Mesothelial cell of epicardium (in vitro differentiated cells): ENCODE measurements at places on chromosomes 13 and 19.

- DNase-seq, result no peak
These were observed 232.1 kb downstream of the DIAPH3 start for GRCh38 chr13:59931621-59932020.

GRCh38 chr13:20609145-20609544, 42.2 kb downstream of the IFT88 start:
- DNase-seq, result no peak

- no peak for DNase-seq
These were observed 46.8 kb downstream of the OXGR1 start for GRCh38 chr13:96947343-96947910.

DNA sequence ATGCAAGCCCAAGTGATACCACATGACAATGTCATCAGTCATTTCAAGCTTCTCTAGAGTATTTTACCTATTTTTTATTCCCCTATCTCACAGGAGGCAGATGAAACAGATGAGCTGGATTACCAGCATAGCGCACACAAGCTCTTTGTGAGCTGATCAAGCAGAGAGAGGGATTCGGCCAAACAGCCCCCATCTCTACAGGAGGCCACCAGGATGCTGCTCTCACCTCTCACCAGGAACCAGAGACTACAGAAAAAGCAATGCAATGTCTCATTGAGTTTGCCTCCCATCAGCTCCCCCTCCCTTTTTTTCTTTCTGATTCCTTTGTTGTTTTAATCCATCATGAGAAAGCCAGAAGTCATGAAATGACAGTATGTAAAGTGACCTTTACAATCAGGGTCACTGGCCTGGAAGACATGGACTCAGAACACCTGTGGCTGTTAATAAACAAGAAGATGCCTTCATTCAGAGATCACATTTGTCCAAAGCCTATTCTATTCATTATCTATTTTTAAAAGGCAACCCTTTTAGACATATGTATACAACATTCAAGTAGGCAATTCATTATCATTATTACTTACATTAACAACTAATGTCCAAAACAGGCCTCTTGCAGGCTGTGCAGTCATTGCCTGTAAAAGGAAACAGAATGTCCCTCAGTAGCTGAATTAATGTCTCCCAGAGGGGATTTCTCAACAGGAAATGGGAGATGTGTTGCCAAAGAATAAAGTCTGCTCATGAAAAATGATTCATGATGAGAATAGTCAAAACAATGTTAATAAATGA, 656.6 kb downstream of the TBC1D4 start:
- no peak for DNase-seq

DNA sequence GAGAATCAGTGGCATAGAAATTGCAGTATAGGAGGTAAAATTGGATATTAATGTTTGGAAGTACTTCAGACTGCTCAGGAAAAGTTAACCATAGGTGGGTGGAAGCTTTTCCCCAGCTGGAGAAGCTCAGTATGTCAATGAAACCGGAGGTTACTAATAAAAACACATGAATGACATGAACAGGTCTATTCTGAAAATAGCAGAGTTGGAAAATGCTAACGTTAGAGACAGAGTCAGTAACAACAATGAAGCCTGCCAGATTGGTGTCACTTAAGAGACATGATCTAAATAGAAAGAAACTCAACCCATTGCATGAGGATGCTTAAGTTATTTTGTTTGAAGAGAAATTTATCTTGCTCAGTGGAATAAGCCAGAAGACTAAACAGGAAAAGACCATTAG, 364.5 kb downstream of the DNAJC15 start:
- DNase-seq, result no peak

GRCh38 chr13:75153386-75153785, 328.6 kb downstream of the TBC1D4 start:
- no peak for DNase-seq

DNA sequence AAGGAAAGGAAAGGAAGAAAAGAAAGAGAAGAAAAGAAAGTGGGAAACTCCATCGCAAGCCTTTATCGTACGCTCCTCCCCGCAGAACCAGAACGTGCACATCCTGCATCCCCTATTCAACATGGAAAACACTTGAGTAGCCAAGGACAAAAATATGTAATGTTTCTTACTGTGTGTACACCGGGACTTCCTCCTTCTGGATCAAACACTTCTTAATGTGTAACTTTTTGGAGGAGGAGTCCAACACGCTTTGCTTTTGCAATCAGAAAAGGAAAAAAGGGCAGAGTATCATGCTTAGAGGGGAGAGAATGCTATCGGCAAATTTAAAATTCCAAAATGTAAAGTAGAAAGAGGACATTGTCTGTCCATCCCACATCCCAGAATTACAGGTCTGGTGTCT, 7.8 kb upstream of the SHFL start:
- DNase-seq, result no peak

GRCh38 chr19:45653634-45654033, 14.4 kb upstream of the GIPR start:
- DNase-seq, result no peak

GRCh38 chr13:31119526-31119925, 42.2 kb downstream of the HSPH1 start:
- no peak for DNase-seq

DNA sequence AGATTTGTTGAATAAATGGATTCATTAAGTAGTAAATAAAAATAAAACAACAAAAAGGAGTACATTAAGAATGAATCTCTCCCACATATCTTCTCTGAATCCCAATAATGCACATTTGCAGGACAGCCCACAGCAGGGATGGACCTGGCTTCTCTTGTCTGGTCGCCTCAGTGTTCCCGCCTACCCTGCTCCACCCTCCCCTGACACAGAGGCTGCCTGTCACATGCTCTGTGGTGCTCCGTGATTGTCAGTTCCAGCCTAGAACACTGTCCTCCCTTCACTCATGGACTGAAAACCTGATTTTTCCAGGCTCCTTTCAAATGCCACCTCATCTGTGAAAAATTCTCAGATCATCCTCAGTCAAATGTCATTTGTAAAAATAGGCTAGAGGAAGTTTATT, 94.5 kb upstream of the GPR12 start:
- no peak for DNase-seq

DNA sequence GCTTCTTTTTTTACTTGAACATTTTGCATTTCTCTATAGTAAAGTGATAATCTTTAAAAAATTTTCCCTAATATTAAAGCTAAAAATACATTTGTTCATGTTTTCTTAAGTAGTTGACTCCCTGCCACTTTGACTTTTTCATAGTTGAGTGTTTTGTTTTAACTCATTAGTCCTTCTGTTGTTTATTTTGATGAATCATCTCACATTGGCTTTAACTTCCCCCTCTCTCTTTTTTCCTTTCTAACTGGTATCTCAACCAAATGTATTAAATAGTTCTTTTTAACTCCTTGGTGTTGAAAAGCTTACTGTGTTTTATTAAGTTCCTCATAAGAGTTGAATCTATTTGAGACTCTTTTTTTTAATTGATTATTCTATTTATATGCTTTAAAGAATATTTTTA, 2.8 kb downstream of the TNFSF13B start:
- no peak for DNase-seq

GRCh38 chr13:110397436-110398115, 90.5 kb downstream of the COL4A2 start:
- DNase-seq, result no peak

- no peak for DNase-seq
These were observed 41.6 kb upstream of the ZNF681 start for GRCh38 chr19:23800271-23800670.

- DNase-seq, result no peak
These were observed 1.4 kb downstream of the ELAVL1 start for GRCh38 chr19:8004001-8004400.

GRCh38 chr13:110228936-110229904, 77.7 kb downstream of the COL4A1 start:
- DNase-seq, result no peak
